ENCODE measurements at places on chromosomes 6 and 20. TPM values are rescaled to one million over a fixed set of nuclear protein-coding genes. Genes with fewer than 3 reads are reported as not detected.

GLP1R gene
- 1.5 TPM for total RNA-seq

SLC17A2 gene
- total RNA-seq: not detected

CAGE1 gene
- not detected for total RNA-seq

CDH26 gene
- 0.98 TPM for total RNA-seq

DUSP15 gene
- total RNA-seq: 3.0 TPM

C20orf202 gene
- total RNA-seq: 0.32 TPM

NDRG3 gene
- 31.1 TPM for total RNA-seq

C6orf141 gene
- total RNA-seq: not detected

C6orf89 gene
- 54.2 TPM for total RNA-seq

EYS gene
- not detected for total RNA-seq

POU5F1 gene
- total RNA-seq: 0.82 TPM

EYA2 gene
- 0.92 TPM for total RNA-seq

DNA sequence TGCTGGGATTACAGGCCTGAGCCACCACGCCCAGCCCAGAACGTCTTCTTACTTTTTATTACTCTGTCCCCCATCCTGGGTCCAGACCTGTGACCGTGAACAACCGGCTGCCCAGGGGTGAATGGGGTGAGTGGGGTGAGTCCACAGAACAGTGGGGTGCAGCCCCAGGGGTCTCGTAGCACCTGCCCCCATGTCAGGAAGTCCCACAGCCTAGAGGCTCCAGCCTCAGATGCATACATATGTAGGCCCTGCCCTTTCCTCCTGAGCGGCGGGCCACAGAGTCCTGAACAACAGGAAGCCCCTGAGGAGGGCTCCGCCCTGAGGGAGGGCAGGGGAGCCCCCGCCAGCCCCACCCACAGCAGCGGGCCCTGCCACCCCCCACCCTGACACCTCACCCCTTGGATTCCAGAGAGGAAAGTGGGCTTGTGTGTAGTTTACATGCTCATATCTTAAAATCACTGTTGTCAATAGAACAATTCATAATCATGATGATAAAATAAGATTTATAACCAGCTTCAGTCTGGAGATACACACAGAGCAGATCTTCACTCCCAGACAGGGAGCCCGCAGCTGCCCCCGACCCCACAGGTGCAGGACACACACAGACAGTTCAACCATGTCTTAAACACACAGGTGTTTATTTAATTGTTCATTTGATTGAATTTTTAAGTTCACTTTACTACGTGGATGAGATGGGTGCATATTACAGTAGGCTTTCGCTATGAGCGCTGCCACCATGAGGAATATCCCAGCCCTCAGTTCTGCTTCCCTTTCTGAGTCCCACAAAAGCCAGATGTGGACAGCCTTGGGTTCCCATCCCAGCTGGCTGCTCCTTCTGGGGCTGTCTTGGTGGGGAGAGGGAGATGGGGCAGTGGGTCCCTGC lies 12.4 kb upstream of the GMEB2 start:
- no peaks in the 10 kb centered on the region for H3K27me3 ChIP-seq
- peaks cover 19% of the 10 kb centered on the region for H3K4me1 ChIP-seq
- H3K36me3 ChIP-seq: no peaks in the 10 kb centered on the region
- peak; percentile 74 for DNase-seq
- H3K4me3 ChIP-seq: peak overlapping the region; percentile 34

- H3K4me1 ChIP-seq: no peaks in the 10 kb centered on the region
- no peak overlapping the region for H3K4me3 ChIP-seq
- H3K36me3 ChIP-seq: no peaks in the 10 kb centered on the region
- no peak overlapping the region for H3K27ac ChIP-seq
- no peak for DNase-seq
Measured at GRCh38 chr6:49155316-49155715, 307.7 kb downstream of the MMUT start.

- H3K4me1 ChIP-seq: no peaks in the 10 kb centered on the region
- H3K4me3 ChIP-seq: no peak overlapping the region
- H3K27me3 ChIP-seq: no peaks in the 10 kb centered on the region
Measured at GRCh38 chr6:106308985-106309384, 16.6 kb downstream of the ATG5 start.

GRCh38 chr6:163253556-163254213 lies 160.8 kb upstream of the QKI start:
- H3K36me3 ChIP-seq: no peaks in the 10 kb centered on the region
- no peaks in the 10 kb centered on the region for H3K4me1 ChIP-seq
- no peak overlapping the region for H3K27ac ChIP-seq
- H3K4me3 ChIP-seq: no peak overlapping the region
- H3K27me3 ChIP-seq: no peaks in the 10 kb centered on the region

- peaks cover 42% of the 10 kb centered on the region for H3K27me3 ChIP-seq
- no peaks in the 10 kb centered on the region for H3K36me3 ChIP-seq
- H3K4me1 ChIP-seq: no peaks in the 10 kb centered on the region
- DNase-seq: no peak
Measured at GRCh38 chr20:41925476-41925875, 307.3 kb upstream of the CHD6 start.

DNA sequence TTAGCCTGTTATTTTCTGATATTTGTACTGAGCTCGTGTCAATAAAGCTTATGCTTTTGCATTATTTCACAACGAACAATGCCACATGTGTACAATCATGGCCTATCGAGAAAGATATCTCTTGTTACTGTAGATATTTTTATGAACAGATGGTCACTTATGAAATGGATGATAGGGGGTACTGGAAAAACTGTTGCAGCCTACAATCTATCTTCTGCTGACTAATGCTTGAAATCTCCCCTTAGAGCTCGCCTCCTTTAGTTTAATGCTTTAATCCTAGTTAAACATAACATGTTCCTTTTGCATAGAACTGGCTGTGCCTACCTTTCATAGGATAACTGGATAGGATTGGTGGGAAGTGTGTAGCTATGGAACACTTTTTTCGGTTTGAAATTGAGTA lies 296.2 kb downstream of the FARS2 start:
- no peaks in the 10 kb centered on the region for H3K4me1 ChIP-seq
- H3K27ac ChIP-seq: no peak overlapping the region
- no peaks in the 10 kb centered on the region for H3K27me3 ChIP-seq
- H3K4me3 ChIP-seq: no peak overlapping the region

DNA sequence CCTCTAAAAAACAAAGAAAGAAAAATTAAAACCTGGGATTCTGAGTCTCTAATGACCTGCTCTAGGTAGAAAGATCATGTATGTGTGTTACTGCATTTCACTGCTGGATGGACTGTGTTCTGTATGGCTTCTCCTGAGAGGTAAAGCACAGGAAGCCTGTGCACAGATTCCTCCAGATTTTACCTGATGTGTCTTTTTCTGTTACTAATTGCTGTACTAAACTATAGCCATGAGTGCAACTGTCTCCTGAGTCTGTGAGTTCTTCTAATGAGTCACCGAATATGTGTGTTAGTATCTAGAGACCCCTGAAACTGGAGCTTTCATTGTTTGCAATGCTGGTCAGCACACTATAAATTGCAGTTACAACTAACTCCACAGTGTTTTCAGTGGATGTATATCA lies 270.8 kb downstream of the CDKAL1 start:
- H3K4me1 ChIP-seq: no peaks in the 10 kb centered on the region
- no peak for DNase-seq
- no peak overlapping the region for H3K27ac ChIP-seq
- no peaks in the 10 kb centered on the region for H3K36me3 ChIP-seq

- H3K27me3 ChIP-seq: no peaks in the 10 kb centered on the region
- peak overlapping the region; percentile 61 for H3K27ac ChIP-seq
- no peak overlapping the region for H3K4me3 ChIP-seq
- DNase-seq: peak; percentile 49
- H3K4me1 ChIP-seq: peaks cover 26% of the 10 kb centered on the region
Measured at GRCh38 chr6:112005013-112005371, 48.9 kb upstream of the CCN6 start.

DNA sequence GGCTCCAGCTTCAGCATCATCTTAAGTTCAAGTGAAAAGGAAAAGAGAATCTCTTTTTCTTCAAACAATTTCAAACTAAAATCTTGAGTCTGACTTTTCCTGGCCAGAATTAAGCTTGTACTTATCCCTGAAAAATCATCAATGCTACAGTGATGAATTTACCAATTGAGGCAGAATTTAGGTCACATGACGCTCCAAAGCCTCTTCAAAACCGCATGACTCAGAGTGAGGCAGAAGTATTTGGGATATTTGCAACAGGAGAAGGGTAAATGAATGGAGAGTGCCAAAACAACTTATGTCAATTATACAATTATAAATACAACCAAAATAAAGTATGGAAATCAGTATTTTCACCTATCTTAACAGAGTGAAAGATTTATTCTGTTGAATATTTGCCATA lies 515.5 kb downstream of the COL12A1 start:
- H3K27ac ChIP-seq: no peak overlapping the region
- no peaks in the 10 kb centered on the region for H3K36me3 ChIP-seq
- H3K4me3 ChIP-seq: no peak overlapping the region
- no peaks in the 10 kb centered on the region for H3K27me3 ChIP-seq
- no peak for DNase-seq
- H3K4me1 ChIP-seq: no peaks in the 10 kb centered on the region

- DNase-seq: no peak
- no peaks in the 10 kb centered on the region for H3K36me3 ChIP-seq
- no peak overlapping the region for H3K27ac ChIP-seq
- H3K27me3 ChIP-seq: no peaks in the 10 kb centered on the region
Measured at GRCh38 chr6:23414051-23414445, 712.0 kb upstream of the NRSN1 start.

DNA sequence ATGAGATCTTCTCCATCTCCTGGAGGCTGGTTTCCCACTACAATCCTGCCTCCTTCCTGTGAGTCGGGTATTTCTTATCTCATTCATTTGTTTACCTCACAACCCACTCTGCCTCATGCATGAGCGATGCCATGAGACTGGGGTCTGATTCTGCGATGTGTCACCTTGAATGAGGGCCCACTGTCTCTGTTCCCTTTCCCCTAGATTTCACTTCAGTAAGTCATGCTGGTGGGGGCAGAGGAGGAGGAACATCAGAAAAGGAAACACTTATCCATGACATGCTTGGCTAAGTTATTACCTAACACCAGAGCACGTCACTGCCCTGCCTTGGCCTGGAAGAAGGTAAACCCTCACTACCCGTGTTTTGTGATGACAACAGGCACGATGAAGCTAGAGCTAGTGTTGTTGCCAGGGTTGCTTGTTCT lies 337.4 kb upstream of the PRDM1 start:
- DNase-seq: no peak
- H3K27ac ChIP-seq: no peak overlapping the region
- H3K4me3 ChIP-seq: no peak overlapping the region
- H3K27me3 ChIP-seq: no peaks in the 10 kb centered on the region
- no peaks in the 10 kb centered on the region for H3K36me3 ChIP-seq

DNA sequence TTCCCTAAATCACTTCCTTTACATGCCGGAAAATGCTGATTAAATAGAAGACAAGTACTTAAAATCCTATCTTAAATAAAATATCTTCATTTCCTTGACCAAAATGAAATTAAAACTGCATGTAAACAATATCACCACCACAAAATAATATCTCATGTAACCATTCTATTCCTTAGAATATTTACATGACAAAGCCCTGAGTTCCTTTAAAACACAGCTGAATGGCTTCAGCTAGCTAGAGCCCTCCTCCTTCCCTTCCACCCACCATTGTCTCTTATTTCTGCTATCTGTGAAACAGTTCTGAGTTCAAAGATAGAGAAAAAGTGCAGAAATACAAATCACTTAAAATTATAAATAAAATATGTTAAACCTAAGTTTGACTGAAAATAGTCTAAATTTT lies 103.1 kb downstream of the HIVEP2 start:
- H3K36me3 ChIP-seq: no peaks in the 10 kb centered on the region
- no peaks in the 10 kb centered on the region for H3K27me3 ChIP-seq
- H3K4me1 ChIP-seq: peaks cover 51% of the 10 kb centered on the region
- peak overlapping the region; percentile 66 for H3K27ac ChIP-seq
- H3K4me3 ChIP-seq: peak overlapping the region; percentile 20

DNA sequence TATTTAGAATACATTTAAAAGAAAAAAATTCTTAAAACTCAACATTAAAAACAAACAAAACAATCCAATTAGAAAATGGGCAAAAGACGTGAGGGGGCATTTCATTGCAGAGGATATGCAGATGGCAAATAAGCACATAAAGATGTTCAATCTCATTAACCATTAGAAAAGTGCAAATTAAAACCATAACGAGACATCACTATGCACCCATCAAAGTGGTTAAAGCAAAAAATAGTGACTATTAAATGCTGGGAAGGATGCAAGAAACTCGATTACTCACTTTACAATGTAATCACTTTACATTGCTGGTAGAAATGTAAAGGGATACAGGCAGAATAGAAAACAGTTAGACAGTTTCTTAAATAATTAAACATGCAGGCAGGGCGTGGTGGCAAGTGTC lies 59.0 kb downstream of the BCAS1 start:
- no peak overlapping the region for H3K4me3 ChIP-seq
- H3K4me1 ChIP-seq: no peaks in the 10 kb centered on the region
- no peak for DNase-seq
- H3K36me3 ChIP-seq: no peaks in the 10 kb centered on the region
- no peaks in the 10 kb centered on the region for H3K27me3 ChIP-seq

- no peak for DNase-seq
- H3K4me1 ChIP-seq: no peaks in the 10 kb centered on the region
- no peak overlapping the region for H3K4me3 ChIP-seq
- no peak overlapping the region for H3K27ac ChIP-seq
Measured at GRCh38 chr6:10465629-10466499, 51.0 kb upstream of the TFAP2A start.

DNA sequence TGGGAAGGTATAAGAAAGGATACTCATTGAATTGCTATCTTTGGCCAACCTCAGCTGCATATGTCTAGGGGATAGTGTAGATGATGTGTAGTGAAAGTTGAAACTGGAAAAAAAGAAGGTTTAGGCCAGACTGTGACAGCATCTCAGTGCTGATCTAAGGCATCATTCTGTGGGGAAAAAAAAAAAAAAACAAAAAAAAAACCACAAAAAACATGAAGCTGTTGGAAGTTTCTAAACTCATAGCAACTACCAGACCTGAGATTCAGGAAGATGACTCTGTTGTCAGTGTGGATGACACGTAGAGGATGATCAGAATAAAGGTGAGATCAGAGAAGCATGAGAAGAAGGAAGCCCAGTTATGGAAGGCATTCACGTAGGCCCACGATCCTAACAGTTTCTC lies 100.8 kb upstream of the CNKSR3 start:
- no peak for DNase-seq
- H3K4me1 ChIP-seq: no peaks in the 10 kb centered on the region
- H3K36me3 ChIP-seq: no peaks in the 10 kb centered on the region
- H3K27me3 ChIP-seq: no peaks in the 10 kb centered on the region
- no peak overlapping the region for H3K27ac ChIP-seq

- no peaks in the 10 kb centered on the region for H3K27me3 ChIP-seq
- DNase-seq: no peak
- peaks cover 10% of the 10 kb centered on the region for H3K4me1 ChIP-seq
- H3K27ac ChIP-seq: no peak overlapping the region
Measured at GRCh38 chr6:35230498-35230897, 16.7 kb downstream of the SCUBE3 start.

GRCh38 chr6:29516108-29516507 lies 28.4 kb upstream of the MAS1L start:
- H3K36me3 ChIP-seq: no peaks in the 10 kb centered on the region
- H3K4me3 ChIP-seq: no peak overlapping the region
- H3K27me3 ChIP-seq: no peaks in the 10 kb centered on the region
- no peaks in the 10 kb centered on the region for H3K4me1 ChIP-seq
- DNase-seq: no peak

GRCh38 chr6:71035871-71036270 lies 79.0 kb upstream of the B3GAT2 start:
- no peak overlapping the region for H3K4me3 ChIP-seq
- DNase-seq: no peak
- H3K4me1 ChIP-seq: no peaks in the 10 kb centered on the region
- H3K36me3 ChIP-seq: no peaks in the 10 kb centered on the region
- no peak overlapping the region for H3K27ac ChIP-seq

Measured in heart left ventricle (tissue), 16 donors.